ENCODE measurements at places on chromosomes 3 and 15.

DNA sequence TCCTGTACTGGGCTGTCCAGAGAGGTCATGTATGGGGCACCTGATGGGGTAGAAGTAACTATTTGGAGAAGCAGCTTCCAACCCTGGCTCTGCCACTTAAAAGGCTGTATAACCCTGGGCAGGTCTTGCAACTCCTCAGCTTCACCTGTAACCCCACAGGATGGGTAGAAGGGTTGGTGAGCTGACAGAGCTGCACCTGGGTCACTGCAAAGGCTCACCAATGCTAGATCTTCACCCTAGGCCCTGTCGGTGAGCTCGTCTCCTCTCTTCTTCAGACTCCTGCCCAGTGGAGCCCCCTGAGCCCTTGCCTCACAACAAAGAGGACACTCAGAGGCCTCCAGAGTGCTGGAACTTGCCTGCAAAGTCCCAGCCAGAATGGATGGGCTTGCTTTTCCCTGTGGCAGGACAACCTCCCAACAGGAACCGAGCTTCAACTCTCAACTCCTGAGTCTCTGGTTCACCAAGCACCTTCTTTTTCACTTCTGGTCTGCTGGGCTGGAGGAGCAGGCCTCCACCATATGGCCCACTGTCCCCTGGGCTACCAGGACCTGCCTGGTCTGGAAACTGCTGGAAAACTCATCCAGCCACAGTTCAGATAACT, 45.9 kb downstream of the XXYLT1 start:
- DNase-seq = peak; percentile 58

DNA sequence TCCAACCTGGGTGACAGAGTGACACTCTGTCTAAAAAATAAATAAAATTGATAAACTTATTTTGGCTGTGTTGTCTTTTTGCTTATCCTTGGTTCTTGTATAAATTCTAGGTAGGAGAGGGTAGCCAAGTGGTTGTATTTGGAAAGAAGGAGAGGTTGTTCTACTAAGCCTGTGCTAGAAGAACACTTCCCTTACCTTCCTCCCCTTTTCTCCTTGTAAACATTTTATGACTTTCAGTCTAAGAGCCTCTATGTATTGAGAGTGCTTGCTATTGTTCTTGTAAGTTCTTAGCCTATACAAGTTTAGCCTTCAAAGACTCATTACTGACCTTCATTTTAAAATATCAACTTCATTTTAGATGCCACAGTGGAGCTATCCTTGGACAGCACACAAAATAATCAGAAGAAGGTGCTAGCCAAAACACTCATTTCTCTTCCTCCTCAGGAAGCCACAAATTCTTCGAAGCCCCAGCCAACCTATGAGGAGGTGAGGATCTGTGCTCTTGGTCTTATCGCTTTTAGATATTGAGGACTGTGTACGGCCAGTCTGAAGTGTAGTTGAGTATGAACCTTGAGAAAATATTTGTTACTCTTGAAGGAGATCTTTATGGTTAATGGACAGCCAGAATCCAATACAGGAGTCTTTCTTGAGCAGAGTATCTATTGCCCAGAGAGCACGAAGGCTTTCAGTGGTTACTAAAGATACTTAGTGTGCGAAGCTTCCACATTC, 22.1 kb downstream of the SNX1 start:
- DNase-seq = no peak

DNA sequence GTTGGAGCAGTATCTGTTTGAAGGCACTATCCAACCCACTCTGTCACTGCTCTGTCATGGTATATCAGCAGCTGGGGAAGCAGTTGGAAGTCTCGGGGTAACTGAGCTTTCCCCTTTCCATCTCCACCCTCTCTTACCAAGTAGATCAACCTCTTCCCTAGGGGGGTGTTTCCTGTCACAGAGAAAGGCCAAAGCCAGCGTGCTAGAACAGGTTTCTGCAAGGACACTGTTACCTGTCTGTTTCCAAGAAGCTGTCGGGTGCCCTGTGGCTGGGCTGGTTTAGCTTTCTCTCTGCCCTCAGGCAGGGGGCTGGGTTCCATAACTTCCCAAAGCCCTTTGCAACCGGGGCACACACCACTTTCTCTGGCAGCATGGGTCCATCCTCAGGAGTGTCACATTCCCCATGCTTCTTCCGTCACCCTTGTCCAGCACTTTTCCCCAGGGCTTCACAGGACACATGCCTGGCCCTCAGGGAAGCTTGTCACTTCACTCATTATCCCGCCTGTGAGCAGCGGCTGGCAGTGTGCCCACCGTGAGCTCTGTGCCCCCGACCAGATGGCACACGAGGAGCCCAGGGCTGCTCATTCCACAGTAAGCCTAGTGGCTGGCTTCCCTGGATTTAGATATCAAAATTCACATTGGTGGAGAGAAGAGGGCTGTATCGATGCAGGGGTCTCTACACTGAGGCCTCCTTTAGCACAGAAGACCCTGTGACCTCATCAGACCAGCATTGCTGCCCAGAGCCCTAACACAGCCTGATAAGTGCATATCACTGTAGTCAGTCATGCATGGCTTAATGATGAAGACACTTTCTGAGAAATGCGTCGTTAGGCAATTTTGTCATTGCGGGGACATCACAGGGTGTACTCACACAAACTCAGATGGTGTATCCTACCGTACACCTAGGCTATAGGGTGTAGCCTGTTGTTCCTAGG, 205.8 kb downstream of the SLCO3A1 start:
- DNase-seq = no peak

DNA sequence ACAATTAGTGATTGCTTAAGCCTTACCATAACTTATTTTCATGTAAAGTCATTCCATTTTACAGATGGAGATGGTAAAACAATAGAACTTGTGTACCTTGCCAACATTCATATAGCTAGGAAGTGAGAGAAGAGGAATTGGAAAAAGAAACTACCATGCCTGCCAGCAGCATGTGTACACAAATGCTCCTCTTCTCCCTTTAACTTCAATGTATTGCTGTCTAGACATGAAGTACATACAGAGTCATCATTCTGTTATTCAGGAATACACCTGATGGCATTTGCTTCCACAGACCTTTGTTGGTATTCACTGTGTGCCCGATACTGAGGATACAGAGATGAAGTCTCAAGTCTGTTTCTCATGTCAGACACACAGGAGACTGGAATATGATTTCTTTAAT, 7.1 kb upstream of the TMEM207 start:
- no peak for DNase-seq

GRCh38 chr15:61634837-61635236, 405.7 kb upstream of the RORA start:
- no peak for DNase-seq

GRCh38 chr3:145089337-145089736, 1071.6 kb downstream of the PLOD2 start:
- DNase-seq = no peak

DNA sequence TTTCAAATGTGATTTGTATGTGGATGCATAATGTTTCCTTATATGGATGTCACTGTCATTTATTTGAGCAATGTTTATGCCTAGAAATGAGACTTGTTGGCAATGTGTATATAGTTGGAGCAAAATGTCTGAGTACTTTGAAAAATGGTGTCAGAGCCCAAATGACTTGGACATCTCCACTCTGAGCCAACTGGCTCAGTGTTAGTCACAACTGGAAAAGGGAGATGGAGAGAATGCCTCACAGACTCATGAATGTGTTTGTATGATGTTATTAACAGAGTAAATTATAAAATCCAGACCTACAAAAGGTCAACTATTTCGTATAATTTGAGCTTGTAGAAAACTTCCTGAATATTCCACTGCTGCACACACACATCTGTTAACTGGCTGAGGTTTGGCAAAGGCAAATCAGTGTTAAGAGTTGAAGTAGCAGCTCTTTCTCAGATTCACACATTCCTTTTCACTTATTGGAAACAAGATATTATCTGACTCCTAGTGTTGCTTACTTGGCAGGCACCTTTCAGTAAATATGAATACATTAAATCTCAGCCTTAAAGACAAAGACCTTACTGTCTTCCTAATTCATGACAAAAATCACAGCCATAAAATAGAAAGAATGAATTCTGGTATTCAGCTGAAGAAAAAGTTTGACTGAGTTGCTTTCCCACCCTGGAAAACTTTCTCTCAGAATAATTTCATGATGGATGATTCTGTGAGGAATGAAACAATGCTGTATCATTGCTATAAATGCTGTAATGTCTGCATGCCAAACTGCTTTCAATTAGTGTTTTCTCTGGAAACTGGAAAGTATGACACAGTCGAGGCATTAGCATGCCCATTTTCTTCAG, 27.0 kb downstream of the ADIPOQ start:
- DNase-seq = no peak

DNA sequence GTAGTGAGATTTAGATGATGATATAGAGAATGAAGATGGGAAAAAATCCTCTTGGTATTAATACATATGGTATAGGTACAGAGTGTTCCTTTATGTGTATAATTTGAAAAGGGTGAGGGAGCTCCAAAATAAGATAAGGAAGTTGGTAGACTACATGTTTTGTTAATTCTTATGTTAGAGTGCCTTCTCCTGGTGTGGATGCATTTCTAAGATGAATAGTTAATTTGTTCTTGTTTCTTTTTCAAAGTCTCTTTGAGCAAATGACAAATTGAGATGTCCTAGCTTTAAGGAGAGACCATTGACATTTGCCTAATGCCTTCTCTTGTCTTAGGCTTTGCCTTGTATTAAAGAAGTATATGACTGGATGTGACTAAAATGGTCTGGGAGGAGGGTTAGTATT, 34.1 kb downstream of the AKAP13 start:
- no peak for DNase-seq

DNA sequence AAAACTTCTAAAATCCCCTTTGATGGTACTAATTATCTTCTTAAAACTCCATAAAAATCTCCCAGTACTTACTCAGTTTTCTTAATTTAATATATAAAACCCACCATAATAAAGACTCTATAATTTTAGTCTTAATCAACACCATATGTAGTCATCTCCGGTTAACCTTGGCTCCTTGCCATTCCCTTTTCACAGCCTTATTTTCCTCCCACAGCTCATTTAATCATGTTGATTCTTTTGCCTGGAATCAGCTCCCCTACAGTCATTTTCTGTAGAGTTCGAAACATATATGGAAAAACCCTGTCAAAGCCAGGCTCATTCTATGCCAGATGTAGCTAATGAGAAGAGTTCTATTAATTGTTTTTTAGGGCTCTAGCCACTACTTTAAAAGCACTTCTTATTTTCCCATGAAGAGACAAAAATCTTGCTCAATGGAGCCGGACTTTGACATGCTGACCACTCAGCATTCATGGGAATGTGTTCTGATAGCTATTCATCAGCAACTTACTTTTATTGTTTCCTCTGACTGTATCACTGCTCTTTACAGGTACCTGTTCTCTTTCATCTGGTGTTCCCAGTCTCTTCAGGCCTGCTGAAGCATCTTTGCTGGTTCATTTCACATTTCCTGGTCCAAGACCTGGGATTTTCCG, 573.4 kb downstream of the NAALADL2 start:
- DNase-seq = no peak

DNA sequence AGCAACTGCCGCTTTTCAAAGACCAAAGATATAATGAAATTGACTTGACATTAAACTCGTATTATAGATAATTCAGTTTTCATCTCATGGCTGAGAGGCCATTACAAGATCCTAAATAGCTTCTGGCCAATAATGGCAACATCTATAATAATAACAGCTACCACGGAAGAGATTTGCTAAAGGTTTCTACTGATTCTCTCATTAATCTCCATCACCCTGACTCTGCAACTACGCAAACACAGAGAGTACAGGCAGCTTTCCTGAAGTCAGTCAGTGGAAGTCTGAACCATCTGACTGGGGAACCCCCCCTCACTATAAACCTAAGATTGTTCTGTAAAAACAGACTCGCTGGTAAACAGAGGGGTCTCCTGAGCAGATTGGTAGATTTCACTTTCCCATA, 257.1 kb downstream of the MAGI1 start:
- no peak for DNase-seq

DNA sequence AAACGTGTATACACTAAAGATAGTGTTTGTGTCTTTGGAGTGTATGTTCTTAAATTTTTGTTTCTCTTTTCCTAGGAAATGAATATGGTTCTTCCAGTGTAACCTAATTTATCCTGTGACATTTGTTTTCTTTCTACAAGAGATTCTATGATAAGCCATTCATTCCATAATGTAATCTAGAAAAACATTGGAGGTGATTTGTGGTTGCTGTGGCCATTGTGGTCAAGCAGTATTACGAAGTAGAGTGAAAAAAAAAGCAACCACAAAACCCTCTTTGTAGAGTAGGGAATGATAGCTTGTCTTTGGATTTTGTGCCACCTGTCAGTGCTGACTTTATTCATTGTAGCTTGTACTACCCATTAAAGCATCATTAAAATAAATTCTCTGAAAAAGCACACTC, 1209.6 kb downstream of the ZPLD1 start:
- no peak for DNase-seq

- no peak for DNase-seq
Measured at GRCh38 chr3:120421926-120422325, 28.9 kb downstream of the FSTL1 start.

DNA sequence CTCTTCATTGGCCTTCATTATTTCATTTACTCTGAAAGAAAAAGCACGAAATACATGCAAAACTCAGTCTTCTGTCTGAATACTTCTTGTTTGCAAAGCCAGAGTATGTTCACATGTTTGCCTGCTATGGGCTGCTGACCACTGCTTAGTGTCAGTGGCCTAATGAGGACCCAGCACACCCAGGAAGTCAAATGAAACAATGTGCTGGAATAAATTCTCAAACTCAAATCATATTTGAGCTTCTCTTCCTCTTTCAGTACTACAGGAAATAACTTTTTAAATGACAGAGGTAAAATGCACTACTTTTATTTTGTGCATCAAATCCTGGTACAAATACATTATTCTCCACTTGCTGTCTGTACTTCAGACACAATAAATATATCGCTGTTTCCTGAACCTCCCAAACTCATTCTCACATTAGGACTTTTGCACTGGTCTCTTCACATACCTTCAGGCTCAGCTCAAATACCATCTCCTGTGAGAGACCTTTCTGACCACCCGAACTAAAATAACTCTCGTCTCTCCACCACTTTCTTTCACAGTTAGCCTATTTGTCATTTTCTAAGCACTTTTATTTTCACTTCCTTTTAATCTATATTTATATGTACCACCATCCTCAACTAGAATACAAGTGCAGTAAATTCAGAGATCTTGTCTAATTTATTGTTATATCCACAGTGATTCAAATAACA, 176.8 kb downstream of the TUSC7 start:
- DNase-seq = no peak

DNA sequence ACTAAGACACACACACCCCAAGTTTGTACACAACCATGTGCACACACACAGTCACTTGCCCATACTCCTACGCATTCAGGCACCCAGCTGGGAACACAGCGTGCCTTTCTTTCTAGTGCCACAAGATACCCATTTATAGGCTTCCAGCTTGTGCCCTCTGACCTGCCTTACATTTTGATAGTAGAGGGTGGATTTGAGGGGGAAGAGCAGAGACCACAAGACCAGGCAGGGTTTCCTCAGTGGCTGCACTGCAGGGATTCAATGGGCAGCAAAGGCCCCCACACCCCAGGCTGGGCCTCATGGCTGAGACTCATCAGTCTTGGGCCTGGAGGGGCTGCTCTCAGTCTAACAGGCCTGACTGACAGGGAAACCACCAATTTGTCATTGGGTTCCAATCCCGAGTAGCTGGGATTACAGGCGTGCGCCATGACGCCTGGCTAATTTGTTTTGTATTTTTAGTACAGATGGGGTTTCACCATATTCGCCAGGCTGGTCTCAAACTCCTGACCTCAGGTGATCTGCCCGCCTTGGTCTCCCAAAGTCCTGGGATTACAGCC, 18.8 kb upstream of the ANKDD1A start:
- DNase-seq = no peak

- no peak for DNase-seq
Measured at GRCh38 chr3:48588230-48588629, 6.9 kb downstream of the COL7A1 start.

GRCh38 chr3:32592011-32592410, 21.4 kb upstream of the DYNC1LI1 start:
- no peak for DNase-seq
